Right ventricle myocardium superior (tissue), 1 donor: ENCODE measurements at places on chromosomes 5 and 9. TPM values are rescaled to one million over a fixed set of nuclear protein-coding genes. Genes with fewer than 3 reads are reported as not detected.

DNA sequence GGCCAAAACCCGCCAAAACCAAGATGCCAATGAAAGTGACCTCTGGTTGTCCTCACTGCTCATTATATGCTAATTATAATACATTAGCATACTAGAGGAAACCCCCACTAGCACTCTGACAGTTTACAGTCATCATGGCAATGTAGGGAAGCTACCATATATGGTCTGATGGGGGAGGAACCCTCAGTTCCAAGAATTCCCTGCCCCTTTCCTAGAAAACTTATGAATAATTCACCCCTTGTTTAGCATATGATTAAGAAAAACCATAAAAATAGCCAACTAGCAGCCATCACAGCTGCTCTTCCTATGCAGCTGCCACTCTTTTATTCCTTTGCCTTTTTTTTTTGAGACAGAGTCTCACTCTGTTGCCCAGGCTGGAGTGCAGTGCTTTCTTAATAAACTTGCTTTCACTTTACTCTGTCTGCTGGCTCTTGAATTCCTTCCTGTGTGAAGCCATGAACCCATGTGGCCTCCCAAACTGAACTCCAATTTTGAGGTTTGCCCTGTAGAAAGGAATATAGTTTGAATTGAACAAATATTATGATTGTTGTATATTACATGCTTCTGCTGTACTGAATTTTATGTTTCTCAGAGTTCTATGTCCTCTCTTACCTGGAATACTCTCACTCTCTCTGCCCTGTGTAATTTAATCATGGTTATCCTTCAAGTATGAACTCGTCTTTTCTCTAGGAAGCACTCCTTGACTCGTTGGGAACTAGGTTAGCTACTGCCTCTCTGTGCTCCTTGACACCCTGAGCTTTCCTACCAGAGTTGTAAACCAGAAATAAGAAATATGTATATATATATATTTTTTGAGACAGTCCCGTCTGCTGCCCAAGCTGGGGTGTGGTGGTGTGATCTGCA, 59.8 kb downstream of the KIAA1958 start:
- no peak for DNase-seq

SLC36A2 gene
- 1.2 TPM for total RNA-seq

- no peak for DNase-seq
Measured at GRCh38 chr9:122218071-122218934, 10.5 kb downstream of the LHX6 start.

GRCh38 chr9:130780865-130781504, 54.1 kb upstream of the ABL1 start:
- peak; percentile 55 for DNase-seq

NPDC1 gene
- total RNA-seq, result 59.1 TPM
